ENCODE measurements at places on chromosomes 3 and 15.

DNA sequence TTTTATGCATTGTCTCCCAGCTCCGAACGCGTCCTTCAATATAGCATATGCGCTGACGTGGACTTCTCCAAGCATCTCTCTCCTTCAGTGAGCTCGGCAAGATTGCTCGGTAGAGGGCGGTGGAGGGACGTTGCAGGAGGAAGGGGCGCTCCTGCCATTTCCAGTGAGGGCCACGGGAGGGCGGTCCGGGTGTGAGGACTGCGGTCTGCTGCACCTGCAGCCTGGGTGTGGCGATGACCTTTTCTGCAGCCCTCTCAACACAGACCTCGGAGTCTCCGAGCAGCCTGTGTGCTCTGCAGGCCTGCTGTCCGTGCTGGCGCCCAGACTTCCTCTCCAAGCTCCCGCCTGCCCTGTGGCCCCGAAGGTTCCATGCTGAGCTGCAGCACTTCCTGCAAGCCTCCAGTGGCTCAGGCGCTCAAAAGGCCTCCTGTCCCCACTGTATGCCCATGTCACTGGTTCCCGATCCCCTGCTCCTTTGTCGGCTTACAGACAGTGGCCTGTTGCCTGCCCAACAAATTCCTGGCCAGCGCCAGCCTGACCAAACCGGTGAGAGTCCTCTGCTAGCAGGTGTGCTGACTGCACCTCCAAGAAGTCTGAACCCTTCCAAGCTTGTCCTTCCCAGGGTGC lies 8.9 kb upstream of the RTP3 start:
- peak; percentile 89 for DNase-seq

DNA sequence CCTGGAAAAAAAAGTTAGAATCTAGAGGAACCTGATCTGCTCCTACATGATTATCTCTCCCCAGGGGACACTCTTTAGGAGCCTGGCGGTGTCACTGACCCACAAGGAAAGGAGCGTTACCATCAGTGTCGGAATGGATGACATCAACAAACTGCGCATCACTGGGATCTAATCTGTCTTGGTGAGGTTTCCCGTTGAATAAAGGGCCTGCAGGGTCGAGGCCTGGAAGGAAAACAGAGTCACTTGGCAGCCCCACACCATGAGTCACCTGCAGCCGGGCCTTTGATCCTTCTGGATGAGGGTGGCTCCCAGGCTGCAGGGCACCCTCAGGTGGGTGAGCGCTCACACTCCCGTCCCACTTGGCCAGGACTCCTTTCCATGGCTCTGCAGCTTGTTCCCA lies 25.0 kb downstream of the LIPH start:
- no peak for DNase-seq

DNA sequence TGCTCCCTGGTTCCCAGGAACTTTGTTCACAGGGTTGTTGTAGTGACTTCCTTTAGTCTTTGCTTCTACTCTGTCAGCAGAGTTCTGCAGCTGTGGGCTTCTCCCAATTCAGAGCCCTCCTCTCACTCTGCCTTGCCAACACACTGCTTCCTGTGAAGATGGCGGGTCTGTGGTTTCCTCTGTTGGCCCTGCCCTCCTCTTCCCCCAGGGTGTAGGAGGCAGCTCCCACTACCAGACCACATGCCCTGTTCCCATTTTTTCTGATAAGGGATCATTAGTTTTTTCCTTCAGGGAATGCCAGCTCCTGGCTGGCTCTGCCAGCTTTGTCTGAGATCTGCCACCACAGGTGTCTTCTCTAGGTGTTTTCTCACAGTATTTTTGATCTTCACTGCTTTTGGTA lies 12.7 kb downstream of the SPSB4 start:
- DNase-seq: no peak

- peak; percentile 71 for DNase-seq
Measured at GRCh38 chr3:177538048-177538749, 340.9 kb upstream of the TBL1XR1 start.

GRCh38 chr15:59249816-59250215 lies 43.2 kb downstream of the LDHAL6B start:
- DNase-seq: no peak

DNA sequence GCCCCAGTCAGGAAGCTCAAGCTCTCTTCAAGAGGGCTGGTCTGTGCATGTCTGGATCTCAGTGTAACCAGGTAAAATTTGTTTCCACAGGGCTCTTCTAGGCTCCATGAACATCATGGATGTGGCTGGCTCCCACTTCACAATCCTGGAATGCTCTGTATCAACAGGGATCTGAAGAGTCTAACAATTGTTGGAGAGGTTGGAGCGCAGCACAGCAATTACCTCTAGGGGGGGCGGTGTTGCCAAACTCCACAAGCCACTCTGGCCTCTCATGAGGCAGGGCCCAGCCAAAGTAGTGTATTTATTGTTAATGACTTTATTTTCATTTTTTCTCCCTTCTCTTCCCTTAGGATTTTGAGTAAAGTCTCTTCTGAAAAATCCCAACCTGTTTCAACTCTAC lies 6.1 kb upstream of the EIF2B5 start:
- DNase-seq: peak; percentile 52

DNA sequence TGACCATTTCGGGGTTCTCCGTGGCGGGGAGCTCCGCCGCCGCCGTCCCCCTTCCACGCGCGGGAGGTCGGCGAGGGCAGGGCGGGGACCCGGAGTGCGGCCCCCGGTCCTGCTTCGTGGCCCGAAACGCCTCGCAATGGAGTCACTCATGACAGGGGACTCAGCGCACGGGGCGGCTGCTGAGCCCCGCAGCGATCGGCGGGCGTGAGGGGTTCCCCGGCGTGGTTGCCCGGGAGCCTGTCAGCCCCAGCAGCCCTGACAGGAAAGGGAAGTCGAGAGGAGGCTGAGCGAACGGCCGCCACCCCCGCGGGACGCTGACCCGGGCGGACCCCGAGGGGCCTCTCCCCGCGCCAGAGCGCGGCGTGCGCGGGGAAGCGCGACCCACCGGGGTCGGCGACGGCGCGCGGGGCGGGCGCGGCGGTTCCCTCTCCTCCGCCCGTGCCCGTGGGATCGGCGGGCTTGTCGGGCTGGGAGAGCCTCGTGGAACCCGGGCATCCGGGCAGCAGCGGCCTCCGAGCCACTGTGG lies 564 bp upstream of the PIGZ start:
- DNase-seq: peak; percentile 40

DNA sequence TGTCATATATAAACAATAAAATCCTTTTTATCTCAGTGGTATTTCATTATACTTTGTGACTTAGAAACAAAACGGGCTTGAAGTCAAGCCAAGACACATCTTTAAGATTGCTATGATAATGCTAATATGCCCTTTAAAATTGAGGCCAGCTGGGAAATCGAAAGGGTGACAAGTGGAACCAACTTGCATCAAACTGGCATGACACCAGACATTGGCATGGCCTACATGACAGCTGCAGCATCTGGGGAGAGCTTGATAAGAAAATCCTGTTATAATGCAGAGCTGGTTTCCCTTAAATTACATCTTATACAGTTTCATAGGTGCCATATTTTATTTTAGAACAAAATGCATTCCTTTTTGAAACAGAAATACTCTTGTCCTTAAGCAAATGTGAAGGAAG lies 325.2 kb downstream of the ZBBX start:
- no peak for DNase-seq

DNA sequence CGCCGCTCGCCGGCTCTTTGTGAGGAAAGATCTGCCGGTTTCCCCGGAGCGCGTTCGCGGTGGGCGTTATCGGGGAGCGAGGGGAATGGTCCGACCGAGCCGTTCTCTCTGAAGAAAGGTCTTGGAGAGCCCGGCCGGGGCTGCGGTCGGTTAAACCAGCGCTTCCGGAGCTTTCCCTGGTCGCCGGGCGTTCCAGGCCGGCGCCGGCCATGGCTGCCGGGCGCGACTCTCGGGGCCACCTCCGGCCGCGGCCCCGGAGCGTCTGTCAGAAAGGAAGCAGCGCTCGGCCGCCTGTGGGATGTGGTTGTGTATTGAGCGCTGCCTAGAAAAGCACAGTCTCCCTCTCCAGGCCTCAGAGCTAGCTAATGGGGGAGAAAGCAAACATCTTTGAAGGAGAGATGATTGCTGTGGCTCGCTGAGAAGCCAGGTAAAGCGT lies 731 bp downstream of the FYTTD1 start:
- peak; percentile 76 for DNase-seq

DNA sequence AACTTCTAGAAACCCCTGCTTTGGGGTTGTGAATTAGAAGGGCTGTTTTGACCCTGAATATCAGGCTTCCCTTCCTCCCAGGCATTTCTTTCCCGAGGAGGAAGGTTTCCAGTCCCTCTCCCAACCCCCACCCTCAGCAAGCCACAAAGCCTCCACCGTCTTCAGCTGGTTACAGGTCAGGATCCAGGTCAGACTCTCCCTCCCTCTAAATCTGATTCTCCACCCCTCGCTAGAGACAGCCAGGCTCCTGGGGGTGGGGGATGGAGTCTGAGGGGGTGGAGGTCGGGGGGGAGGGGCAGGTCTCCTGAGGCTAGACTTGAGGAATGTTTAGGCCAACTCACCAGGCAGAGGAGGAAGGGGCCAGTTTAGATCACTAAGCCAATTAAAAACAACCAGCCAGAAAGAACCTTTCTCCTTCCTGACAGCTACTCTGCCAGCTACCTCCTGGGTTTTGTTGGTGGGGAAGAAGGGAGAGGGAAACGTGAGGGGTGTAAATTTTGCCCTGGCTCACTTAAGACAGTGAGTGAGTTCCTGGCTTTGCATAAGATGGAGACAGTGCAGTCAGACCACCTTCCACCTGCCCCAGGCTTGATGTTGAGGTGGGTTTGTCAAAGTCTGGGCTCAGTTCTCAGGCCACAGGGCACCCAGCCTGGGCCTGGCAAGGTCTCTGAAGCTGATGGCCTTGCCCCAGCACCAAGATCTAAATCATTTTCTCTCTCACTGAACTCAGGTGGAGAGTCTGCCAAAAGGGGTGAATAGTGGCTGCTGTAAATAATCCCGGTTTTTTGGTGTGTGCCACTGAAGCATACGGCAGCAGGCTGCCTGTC lies 19.5 kb downstream of the BMF start:
- no peak for DNase-seq

DNA sequence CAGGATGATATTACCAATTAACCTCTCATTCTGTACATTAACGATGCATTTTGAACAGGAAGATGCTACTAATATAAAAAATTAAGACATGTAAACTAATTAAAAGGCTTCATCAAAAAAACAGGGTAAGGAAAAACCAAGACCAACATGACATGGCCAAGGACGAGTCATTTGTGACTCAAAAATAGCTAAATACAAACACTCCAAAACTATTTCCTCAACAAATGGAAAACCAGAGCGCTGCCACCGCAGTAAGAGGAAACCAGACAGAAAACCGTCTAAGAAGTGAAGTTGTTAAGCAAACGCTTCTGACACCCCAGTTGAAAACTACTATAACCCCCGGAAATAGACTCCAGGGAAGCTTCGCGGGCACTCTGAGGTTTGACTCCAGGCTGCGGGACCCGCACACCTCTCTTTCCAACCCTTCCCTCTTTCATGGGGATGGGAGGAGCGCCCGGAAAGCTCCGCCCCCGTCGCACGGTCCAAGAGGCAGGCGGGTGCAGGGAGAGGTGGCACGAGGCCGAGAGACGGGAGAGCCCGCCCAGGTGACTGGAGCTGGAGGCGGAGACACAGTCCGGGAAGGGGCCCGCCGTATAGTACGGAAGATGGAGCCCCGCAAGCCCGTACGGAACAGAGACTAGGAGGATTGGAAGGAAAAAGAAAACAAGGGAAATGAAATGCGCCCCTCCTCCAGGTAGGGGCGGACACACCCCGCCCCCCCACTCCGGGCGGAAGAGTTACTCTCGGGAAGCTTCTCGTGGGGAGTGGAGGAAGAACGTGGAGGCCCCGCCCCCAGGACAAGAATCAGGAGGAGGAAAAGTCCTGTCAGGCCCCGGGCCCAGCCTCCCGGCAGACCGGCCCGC lies 708 bp downstream of the DCAF1 start:
- DNase-seq: peak; percentile 95

DNA sequence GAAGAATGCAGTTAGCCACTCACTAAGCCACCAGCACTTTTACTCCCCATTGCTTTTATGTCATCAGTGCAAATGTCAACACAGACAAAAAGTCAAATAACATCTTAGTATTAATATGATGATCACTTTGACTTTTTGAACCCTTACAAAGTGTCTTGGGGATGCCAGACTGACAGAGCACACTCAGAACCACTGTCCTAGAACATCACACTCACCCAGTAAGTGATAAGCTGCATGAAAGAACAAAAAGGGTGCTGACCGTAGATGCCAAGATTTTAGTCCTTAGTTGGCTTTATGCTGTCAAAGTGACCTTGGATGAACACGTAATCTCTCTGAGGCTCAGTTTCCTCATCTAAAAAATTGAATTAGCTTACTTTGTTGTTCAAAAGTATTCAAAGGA lies 279.5 kb upstream of the TRIM42 start:
- DNase-seq: no peak

- DNase-seq: no peak
Measured at GRCh38 chr15:52463638-52464037, 65.0 kb downstream of the MYO5A start.

DNA sequence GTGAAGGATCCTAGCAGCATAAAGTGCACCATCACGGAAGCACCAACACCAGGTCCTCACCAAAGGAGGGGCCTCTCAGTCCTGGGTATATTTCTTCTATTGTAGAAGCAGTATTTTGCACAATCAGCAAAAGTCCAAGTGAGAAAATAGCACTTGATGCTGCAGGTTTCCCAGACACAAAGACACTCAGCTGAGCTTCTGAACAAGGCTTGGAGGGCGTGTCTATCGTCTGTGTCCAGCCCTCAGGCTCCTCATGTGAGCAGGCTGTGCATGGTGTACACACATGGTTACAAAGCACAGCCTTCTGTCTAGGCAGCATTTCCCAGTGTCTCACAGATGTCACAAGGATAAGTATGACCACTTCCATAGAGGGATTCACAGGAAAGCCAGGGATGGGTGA lies 98.3 kb upstream of the SPATA12 start:
- no peak for DNase-seq

DNA sequence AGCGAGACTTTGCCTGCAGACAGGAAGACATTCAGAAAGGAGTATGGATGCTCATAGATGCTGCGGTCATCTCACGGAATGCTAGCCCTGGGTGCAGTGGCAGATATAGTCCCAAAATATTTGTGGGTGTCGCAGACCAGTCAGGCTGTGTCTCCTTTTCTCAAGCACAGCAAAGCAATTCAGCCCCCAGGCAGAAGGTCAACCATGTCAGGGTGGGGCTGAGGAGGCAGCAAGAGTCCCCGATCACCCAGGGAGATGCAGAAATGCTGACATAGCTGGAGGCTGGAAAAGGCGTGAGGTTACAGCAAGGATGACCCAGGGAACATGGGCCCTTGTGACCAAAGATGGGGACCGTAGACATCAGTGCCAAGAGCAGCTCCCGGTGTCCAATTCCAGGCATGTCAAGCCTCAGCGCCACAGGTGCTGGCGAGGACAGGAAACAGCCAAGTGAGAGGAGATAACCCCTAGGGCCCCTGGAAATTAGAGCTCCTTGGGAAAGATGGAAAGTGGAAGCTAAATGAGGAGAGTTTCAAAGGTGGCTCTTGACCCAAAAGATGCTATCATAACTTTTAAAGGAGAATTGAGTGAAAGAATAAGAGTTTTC lies 81.2 kb upstream of the ABHD17C start:
- DNase-seq: no peak

GRCh38 chr15:68829068-68829467 lies 8.4 kb upstream of the ANP32A start:
- peak; percentile 60 for DNase-seq

- DNase-seq: peak; percentile 42
Measured at GRCh38 chr3:58471025-58471887, 20.6 kb upstream of the KCTD6 start.

Data from lung microvascular endothelial cell (primary cell).